Stimulated activated CD4-positive, alpha-beta T cell treated with anti-CD3 and anti-CD28 coated beads, Interleukin-1b, Interleukin-23, amount 100 ng/mL, for 24 hours (primary cell): ENCODE measurements at places on chromosomes 2 and 18.

GRCh38 chr2:69221960-69222751, 164.9 kb downstream of the GFPT1 start:
- DNase-seq: no peak

DNA sequence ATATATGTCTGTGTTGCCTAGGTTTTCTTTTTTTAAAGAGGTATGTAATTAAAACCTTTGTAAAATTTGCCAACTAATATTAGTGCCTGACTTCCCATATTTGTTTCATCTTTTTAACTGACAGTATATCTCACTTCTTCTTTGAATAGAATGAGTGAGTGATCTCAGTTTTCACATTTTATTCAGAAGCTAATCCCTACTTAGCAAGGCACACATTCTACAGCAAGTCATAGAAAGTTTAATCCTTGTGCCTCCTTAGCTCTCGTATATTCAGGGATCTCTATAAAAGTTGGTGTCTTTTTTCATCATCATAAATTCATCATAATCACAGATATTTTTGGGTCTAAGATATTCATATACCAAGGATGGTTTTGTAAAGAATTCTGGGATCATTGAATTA, 66.6 kb downstream of the RIF1 start:
- DNase-seq: no peak

DNA sequence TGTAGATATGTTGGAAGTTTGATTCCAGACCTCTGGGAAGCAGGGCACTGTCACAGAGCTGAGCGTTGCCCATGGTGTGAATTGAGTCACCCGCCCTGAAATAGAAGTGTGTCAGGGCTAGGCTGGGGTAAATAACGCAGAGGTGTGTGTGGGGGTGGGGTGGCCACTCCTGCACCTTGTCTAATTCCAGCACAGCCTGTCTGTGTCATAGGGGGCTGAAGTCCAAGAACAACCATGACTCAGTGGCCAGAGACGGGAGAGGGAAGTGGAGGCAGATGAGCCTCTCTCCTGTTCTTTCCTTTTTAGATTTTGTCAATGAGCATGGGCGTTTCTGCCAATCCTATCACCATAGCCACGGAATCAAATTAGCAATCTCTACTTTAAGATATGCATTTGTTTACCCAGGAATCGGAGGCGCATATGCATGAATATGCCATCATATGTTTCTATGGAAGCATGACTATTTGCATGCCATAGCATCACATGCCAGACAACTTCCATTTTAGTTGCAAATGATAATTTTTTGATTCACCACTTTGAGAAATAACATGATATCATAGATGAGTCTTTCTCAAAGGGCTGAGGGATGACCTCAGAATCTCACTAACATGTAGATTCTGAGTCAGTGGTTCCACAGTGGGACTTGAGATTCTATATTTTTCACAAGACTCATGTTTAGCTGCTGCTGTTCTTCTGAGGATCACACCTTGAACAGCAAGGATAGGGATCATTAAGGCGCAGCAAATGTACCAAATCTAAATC, 852.9 kb downstream of the DCDC2C start:
- DNase-seq: no peak

- no peak for DNase-seq
Measured at GRCh38 chr2:182779323-182779722, 63.3 kb downstream of the DNAJC10 start.

- no peak for DNase-seq
Measured at GRCh38 chr2:222311319-222311977, 12.7 kb upstream of the PAX3 start.

DNA sequence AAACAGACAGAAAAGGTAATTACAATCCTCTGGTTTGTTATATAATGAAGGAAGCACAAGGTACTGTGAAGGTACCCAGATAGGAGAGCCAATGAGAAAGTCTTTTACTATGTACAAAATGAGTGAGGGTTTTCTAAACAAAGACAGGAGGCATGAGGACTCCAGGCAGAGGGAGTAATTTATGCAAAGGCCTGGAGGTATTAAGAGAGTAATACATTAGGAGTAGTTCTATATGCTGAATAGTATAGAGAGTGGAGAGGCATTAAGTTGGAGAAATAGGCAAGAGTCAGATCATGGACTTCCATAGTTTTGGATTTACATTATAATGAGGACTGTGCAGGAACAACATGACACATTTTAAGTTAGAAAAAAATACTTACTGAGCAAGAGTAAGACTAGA, 216.0 kb downstream of the SCG2 start:
- no peak for DNase-seq

- no peak for DNase-seq
Measured at GRCh38 chr2:191824398-191824797, 22.5 kb downstream of the CAVIN2 start.

DNA sequence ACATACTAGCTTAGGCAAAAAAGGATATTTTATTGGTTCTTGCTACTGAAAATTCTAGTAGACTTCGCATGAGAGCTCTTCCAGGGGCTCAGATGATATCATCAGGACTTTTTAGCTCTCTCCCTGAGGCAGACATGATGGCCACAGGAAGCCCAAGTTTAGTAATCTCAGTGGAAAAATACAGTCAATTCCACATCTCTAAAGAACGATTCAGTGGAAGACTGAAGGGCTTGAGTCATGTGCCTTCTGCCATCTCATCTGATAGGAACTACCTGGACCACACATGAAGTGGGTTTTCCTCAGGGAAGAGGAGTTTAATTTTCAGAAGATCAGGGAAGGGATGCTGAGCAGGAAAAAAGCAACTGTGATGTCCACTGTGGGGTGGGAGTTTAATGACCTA, 117.3 kb downstream of the TTC27 start:
- no peak for DNase-seq

GRCh38 chr2:174635776-174636404, 38.3 kb upstream of the WIPF1 start:
- DNase-seq: no peak

- DNase-seq: no peak
Measured at GRCh38 chr18:57397440-57398132, 37.6 kb upstream of the ONECUT2 start.

- DNase-seq: no peak
Measured at GRCh38 chr2:184597571-184597991, 748 bp upstream of the ZNF804A start.

- DNase-seq: no peak
Measured at GRCh38 chr18:50633992-50634391, 74.1 kb downstream of the MAPK4 start.

- DNase-seq: no peak
Measured at GRCh38 chr2:211085056-211085680, 528.8 kb downstream of the CPS1 start.

GRCh38 chr2:65613968-65614555, 181.7 kb upstream of the SPRED2 start:
- no peak for DNase-seq

GRCh38 chr18:12282442-12283039, 25.5 kb upstream of the TUBB6 start:
- no peak for DNase-seq

- no peak for DNase-seq
Measured at GRCh38 chr2:206232287-206233035, 42.0 kb upstream of the ZDBF2 start.

DNA sequence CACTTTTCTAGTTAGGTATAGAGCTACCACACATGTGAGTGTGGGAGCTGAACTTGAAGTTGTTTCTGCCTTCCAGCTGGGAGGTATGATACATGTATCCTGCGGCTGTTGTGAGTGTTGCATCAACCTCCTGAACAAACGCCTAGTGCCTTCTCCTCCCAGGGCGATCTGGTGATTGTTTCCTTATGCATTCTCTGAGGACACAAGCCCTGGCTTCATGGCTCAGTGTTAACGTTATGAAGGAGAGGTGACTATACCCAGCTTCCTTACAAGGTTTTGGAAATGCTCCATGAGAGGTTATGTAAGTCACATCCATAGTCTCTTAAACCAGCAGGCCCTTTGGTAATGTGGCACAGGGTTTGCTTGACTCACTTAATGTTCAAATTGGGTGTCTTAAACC, 64.9 kb downstream of the SPRED2 start:
- DNase-seq: no peak

DNA sequence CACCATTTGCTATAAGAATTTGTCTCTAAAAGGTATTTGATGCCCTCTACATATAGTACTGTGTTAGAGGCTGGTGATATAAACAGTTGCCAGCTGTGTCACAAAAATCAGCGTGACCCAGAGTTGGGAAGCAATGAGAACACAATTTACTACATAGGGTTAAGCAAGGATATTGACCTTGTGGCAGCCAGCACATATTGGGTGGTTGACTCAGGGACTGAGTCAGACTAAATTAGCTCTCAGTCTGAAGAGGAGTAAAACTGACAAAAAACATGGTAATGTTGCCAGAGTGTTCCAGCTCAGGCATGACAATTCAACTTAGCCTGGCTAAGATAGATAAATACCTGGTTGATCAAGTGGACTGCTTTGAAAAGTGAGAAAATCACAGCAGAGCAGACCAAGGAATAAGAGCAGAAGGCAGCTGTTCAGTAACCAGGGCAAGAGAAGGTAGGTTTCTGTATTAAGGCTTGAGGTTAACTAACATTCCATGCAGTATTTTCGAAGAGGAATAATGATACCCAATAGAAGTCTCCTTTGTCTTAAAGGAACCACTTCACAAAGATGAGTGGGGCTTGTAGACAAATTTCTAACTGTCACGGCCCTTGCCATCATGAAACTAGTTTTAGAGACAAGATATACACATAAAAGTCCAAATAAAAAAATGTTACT, 108.2 kb upstream of the ERBB4 start:
- no peak for DNase-seq

- no peak for DNase-seq
Measured at GRCh38 chr18:49135877-49136276, 185.1 kb upstream of the SMAD7 start.

GRCh38 chr2:116467243-116467642, 1347.2 kb upstream of the DDX18 start:
- DNase-seq: no peak

GRCh38 chr18:58499527-58500221, 129.2 kb downstream of the ALPK2 start:
- DNase-seq: no peak

- DNase-seq: no peak
Measured at GRCh38 chr18:22477222-22477621, 59.5 kb upstream of the CTAGE1 start.
